ENCODE measurements at places on chromosomes 12 and 14.

- DNase-seq, result no peak
Measured at GRCh38 chr12:45433441-45433868, 217.6 kb downstream of the ANO6 start.

GRCh38 chr14:32087173-32087861 lies 10.2 kb downstream of the ARHGAP5 start:
- no peak for DNase-seq

- no peak for DNase-seq
Measured at GRCh38 chr12:122825773-122826724, 9.2 kb upstream of the HIP1R start.

- no peak for DNase-seq
Measured at GRCh38 chr12:54173066-54173726, 15.6 kb downstream of the SMUG1 start.

GRCh38 chr12:43333644-43334043 lies 218.4 kb downstream of the ADAMTS20 start:
- no peak for DNase-seq

GRCh38 chr14:22588526-22589095 lies 413 bp downstream of the DAD1 start:
- no peak for DNase-seq

DNA sequence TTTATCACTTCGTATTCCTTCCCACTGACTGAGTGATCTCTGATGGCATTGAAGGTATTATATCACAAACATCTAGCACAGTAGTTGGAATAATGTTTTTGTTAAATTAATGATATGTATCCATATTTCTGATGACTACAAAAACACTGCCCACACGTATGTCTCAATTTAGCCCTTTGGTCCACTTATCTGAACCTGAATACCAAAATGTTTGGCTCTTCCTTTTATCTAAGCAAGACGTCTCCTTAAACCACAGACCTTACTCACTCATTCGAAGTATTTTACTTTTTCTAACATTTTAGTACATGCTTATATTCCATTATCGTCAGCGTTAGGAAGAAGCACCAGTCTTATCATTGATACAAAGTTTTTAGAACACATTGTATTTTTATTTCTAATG lies 126.4 kb downstream of the PIK3C2G start:
- DNase-seq, result no peak

GRCh38 chr14:79465651-79466050 lies 745.7 kb downstream of the DIO2 start:
- no peak for DNase-seq

DNA sequence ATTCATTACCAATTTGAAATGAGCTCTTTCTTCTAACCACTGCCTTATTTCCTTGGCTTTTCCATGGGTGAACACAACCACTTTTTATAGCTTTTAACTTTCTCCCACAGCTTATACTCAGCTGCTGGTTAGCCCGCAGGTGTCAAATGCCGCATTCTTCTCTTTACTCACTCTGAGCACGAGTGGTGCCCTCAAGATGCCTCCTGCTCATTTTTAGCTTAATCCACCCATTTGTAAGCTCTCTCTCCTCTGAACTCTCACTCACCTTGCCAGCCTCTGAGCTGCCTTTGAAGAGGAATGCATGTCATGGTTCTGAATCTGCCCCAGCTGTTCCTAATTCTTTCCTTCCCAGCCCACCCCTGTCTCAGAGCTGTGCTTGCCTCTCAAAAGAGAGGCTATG lies 449.4 kb upstream of the PRICKLE1 start:
- no peak for DNase-seq

DNA sequence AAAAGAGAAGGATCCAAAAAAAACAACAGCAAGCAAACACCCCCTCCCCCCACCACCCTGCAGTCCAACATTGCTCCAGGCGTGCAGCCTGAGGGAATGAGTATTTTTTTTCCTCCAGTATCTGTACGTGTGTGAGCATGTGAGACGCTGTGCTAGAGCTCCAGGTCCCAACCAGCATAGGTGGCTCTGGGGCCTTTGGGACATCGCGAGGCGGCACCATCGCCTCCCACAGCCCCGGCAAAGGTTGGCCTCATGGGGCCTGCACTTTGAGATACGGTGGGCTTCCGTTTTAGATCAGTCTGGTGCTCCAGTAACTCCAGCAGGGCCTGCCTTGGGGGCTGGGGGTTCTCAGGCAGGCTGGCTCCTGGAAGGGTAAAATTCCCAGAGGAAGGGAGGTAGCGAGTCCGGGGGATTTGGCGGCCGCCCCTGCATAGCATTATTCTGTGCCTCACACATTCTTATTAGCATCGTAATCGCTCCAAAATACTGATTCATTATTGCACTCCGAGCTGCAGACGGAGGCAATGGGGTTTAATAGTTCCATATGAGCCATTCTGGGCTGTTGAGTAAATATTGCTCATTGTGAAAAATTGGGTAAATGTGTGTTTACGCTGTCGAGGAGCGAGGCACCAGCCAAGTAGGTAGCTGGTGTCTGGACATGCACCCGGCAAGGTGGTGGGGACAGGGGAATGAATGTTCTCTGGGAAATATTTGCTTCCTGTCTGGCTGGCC lies 143.1 kb upstream of the MYL2 start:
- DNase-seq, result no peak

GRCh38 chr14:104593241-104593701 lies 11.3 kb downstream of the TMEM179 start:
- no peak for DNase-seq

GRCh38 chr14:68563251-68564131 lies 229.4 kb downstream of the ZFP36L1 start:
- DNase-seq, result no peak

- DNase-seq, result no peak
Measured at GRCh38 chr12:107364875-107365518, 271.6 kb upstream of the CRY1 start.

GRCh38 chr12:124601706-124602105 lies 34.3 kb upstream of the NCOR2 start:
- DNase-seq, result no peak

GRCh38 chr12:87001102-87001501 lies 744.9 kb upstream of the MGAT4C start:
- no peak for DNase-seq

- DNase-seq, result no peak
Measured at GRCh38 chr12:85530456-85530855, 250.4 kb downstream of the ALX1 start.

- DNase-seq, result no peak
Measured at GRCh38 chr12:50507930-50508329, 3.1 kb downstream of the DIP2B start.

GRCh38 chr12:94767956-94768355 lies 117.6 kb upstream of the TMCC3 start:
- no peak for DNase-seq

DNA sequence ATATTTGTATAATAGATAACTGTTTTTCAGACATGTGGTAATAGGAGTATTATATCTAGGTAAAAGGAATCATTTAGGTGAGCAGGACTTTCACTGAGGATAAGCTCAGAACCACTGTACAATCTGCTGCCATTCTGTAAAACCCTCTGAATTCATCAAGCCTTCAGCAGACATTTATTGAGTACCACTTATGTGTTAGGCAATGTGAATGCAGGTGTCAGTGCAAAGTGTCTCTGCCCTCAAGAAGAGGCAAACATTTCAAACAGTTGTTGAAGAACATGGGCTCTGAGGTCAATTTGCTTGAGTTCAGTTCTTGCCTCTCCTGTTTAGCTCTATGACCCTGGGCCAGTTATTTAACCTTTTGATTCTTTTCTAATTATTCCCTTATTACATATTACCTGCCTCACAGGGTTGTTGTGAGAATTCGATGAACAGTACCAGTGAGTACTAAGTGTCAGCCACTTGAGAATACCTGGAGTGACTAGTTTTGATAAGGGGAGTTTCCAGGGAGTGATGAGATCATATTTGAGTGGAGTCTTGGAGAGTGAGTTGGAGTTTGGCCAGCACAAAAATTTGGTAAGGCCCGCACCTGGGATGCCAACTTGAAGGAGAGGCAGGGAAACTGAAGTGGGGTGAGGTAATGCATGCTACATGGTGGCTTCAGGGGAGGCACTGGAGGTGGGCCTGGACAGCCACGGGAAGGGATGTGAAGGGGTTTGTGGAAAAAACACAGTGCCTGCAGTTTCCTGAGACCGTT lies 33.7 kb downstream of the RASSF8 start:
- DNase-seq, result no peak

- no peak for DNase-seq
Measured at GRCh38 chr14:68168460-68169109, 349.0 kb downstream of the RAD51B start.

GRCh38 chr14:59055006-59055405 lies 133.5 kb upstream of the DAAM1 start:
- DNase-seq, result no peak

DNA sequence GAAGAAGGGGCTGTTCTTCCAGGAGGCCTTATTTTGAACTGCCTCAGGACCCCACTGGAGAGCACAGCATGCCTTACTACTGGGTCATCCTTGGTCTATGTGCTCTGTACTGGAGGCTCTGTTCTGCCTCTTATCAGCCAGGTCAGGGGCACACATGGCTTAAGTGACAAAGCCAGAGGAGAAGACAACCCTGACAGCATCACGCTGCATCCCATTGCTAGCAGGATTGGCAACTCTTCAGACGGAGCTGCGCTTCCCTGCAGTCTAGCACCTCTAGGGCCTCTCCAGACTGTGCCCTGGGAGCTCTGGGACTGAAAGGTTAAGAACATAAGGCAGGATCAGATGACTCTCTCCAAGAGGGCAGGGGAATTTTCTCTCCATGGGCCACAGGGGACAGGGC lies 17.3 kb upstream of the TIGAR start:
- no peak for DNase-seq

- no peak for DNase-seq
Measured at GRCh38 chr12:114440270-114441038, 34.5 kb upstream of the TBX5 start.

- DNase-seq, result no peak
Measured at GRCh38 chr12:1529862-1530591, 64.4 kb downstream of the FBXL14 start.

DNA sequence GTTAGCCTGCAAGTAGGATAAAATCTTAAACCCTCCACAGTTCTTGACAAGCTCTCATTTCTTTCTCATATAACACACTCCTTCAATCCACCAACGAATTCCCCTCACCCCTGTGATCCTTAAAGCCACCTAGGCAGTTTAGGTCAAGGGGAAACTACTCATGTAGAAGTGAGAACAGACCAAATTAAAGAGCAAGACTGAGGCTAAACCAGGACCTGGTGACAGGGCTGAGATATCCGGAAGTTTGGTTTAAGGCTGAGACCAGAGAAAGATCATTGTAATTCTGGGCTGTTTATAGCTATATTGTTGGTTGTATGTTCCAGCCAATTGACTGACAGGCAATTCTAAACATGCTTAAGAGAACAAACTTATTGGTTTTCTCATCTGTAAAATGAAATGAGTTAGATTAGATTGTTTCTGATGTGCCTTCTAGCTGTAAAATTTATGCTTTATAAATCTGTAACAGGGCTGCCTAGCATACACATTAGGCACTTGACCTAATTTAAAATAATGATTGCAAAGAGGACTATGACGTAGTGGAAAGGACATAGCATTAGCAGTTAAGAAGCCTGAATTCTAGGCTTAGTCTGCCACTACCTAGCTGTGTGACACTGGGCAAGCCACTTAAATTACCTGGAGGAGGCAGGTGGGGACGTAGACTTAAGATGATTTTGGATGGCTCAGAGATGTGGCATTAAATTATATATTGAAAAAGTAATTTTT lies 53.9 kb upstream of the PTGR2 start:
- DNase-seq, result no peak

- DNase-seq, result no peak
Measured at GRCh38 chr12:19988948-19989347, 379.4 kb upstream of the PDE3A start.

DNA sequence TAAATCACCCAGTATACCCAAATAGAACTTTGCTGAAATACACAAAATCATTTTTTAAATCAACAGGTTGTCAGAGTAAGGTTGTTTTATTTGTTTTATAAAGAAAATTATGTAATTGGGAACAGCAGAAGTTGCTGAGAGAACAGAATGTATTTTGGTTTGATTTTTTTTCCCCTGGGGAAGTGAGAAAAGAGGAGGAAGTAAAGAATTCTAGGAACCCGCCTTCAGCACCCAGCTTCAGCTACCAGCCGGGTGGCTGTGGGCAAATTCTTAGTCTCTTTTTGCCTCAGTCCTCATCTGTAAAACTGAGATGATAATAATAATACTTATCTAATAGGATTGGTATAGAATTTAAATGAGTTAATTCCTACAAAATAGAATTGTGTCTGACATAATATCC lies 119.4 kb downstream of the SRGAP1 start:
- no peak for DNase-seq

DNA sequence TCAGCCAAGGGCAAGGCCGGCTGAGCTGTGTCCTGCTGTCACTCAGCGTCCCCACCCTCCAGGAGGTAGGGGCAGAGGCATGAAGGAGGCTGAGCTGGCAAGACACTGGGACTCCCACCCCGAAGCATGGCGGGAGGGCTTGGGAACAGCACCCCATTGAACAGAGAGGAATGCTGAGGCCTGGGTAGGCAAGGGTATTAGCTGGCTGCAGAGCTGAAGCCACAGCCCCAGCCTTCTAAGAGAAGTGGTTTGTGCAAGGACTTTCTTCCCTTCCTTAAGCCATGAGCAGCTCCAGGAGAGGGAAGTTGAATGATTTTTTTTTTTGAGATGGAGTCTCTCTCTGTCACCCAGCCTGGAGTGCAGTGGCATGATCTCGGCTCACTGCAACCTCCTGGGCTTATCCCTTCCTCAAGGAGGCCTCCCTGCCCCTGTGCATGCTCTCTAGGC lies 6.6 kb upstream of the CFAP73 start:
- DNase-seq, result no peak

DNA sequence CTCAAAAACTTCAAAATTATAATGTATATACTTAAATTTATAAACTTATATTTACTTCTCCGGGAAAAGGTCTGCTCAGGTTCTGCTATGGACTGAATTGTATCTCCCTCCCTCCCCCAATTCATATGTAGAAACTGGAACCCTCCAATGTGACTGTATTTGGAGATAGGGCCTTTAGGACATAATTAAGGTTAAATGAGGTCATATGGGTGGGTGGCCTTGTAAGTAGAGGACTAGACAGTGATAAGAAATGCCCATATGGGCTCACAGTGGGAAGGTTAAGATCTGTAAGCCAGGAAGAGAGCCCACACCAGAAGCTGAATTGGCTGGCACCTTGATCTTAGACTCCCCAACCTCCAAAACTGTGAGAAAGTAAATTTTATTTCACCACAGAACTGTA lies 84.5 kb downstream of the TAOK3 start:
- DNase-seq, result no peak

DNA sequence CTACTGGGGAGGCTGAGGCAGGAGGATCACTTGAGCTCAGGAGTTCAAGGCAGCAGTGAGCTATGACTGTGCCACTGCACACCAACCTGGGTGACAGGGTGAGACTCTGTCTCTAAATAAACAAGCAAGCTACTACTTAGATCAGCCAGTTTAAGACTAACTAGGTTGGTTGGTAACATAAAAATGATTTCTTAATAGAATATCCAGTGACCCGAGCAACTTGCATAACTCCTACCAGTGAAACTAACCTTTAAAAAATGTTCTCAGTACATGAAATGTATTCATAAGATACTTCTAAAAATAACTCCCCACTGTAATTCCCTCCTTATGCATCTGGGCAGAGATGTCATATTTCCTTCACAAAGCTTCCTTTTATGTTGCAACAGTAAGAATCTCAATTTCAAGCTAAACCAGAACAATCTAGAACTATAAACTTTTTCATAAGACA lies 15.9 kb downstream of the TAOK3 start:
- DNase-seq, result no peak

GRCh38 chr12:109752117-109753053 lies 38.8 kb downstream of the FAM222A start:
- no peak for DNase-seq

GRCh38 chr12:11863988-11864387 lies 206.8 kb upstream of the BCL2L14 start:
- DNase-seq, result no peak

- DNase-seq, result no peak
Measured at GRCh38 chr12:72033991-72034390, 95.3 kb downstream of the TPH2 start.
